ENCODE measurements at places on chromosomes 1 and 21.

DNA sequence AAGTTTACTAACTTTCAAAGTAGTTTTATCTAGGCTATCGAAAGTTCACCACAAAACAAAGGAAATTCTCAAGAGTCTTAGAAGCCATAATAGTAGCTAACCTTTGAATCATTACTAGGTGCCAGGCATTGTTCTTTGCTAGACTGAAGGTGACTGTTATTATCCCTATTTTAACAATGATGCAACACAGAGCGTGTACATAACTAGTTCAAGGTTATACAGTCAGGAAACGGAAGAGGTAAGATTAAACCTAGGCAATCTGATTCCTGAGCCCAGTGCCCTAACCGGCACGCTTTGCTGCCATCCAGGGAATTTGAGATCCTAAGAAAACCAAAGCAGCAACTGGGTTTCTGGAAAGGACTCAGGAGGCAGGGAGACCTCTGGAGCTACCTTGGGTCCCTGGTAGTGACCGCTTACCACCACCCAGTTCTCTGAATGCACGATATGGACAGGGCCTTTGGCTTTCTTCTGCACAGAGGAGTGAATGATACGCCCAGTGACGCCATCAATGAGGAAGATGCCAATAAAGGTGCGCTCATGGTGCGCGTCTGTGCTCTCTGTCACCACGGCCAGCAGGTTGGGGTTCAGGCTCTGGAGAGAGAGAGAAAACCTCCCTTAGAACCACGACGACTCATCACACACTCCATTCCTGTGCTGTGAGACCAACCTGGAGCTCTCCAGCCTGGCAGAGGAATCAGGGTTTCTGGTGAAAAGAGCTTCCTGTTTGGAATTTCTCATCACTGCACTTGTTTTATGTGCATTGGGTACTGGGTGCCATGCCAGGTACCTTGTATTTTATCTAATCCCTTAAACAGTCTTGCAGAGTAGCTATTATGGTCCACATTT, 13.1 kb upstream of the UBR4 start:
- no peak for DNase-seq

DNA sequence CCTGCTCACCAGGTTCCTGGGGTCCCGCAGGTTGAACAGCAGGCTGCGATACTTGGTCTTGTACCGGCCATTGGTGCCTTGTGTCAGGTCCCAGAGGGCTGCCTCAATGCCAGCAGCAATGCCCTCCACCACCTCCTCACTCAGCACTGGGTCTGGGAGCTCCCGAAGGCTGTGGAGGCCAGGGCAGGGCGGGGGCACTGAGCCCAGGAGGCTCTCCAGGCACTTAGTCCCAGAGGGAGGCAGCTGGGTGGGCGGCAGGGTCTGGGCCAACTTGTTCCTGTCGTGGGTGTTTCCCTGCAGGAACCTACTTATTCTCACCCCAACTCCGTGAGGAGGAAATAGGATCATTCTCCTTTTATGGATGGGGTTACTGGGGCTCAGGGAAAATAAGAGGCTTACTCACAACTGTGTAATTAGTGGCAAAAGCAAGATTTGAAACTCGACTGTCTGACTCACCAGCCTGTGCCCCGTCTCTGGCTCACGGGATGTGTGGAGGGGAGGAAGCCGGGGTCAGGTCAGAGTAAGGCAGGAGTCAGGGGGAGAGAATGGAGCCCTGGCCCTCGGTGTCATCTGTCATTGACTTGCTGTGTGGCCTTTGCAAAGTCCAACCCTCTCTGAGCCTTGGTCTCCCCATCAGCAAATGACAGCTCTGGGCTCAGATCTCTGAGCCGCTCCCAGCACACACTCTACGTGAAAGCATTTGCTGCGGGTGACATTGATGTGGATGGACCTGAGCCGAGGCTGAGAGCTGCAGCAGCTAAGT, 17.2 kb downstream of the SPOCD1 start:
- DNase-seq = no peak

GRCh38 chr1:55645270-55645669, 430.1 kb upstream of the USP24 start:
- DNase-seq = no peak

GRCh38 chr1:94719926-94720793, 100.0 kb upstream of the SLC44A3 start:
- no peak for DNase-seq

DNA sequence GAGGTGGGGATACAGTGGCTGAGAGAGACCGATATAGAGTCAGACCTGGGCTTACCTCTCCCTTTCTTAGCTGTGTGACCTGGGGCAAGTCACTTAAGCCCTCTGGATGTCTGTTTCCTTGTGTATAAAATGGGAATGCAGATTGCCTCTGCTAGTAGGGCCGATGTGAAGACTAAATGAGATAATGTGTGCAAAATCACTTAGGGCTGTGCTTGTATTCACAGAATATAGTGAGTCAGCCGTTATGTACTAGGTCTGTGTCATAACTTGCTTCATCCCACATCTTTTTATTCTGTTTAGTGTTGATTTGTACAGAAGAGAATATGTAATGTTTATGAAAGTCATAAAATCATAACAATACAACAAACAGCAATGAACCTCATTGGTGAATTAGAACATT, 56.0 kb downstream of the PTPRU start:
- DNase-seq = no peak

DNA sequence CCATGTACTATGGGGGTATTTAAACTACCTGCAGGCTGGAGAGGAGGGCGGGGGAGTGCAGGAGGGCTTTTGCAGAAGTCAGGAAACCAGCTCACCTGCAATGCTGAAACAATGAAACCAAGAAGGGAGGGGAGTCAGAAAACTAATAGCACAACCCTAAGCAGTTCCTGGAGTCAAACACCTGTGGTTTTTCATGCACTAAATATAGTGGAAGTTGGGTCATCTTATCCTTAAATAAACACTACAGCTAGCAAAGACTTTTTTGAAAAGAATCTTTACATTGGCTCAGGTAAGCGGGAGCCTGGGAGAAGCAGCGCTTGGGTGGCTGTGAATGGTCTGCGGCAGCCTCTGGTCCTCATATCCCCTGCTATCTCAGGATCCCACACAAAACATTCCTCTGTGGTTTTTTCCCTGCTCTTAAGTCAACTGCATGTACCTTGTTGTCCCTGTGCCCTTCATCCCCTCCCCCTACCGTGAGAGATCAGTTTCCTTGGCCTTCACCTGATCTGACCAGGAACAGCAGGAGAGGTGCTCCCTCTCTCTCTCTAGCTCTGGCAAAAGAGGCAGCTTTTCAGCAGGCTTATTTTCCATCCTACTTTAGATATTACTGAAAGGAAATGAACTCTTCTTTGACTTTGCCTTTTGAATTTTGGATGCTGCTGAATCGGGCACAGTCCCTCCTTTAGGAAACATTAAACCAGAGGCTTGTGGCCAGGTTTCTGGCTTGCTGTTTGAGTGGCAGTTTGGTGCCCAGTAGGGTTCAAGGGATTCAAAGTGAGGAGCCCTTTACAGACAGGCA, 26.6 kb downstream of the TENT5C start:
- DNase-seq = no peak

DNA sequence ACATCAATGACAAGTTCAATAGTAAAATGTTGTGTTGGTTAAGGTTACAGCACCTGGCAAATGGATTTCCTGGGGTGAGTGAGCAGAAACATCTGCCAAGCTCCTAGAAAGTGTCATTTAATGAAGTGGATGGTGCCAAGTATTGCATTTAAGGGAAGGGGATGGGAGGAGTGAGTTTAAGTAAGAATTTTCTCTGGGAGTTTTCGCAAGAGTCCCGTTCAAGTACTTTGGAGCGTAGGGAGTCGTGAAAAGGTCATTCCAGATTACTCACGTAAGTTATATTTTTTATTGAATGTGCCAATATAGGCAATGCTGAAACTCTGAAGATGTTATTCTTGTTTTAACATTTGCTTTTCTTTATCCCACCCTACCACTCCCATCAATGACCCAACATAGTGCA, 117.4 kb upstream of the RAB3GAP2 start:
- no peak for DNase-seq

GRCh38 chr1:27446496-27447020, 43.4 kb downstream of the WASF2 start:
- DNase-seq = no peak

DNA sequence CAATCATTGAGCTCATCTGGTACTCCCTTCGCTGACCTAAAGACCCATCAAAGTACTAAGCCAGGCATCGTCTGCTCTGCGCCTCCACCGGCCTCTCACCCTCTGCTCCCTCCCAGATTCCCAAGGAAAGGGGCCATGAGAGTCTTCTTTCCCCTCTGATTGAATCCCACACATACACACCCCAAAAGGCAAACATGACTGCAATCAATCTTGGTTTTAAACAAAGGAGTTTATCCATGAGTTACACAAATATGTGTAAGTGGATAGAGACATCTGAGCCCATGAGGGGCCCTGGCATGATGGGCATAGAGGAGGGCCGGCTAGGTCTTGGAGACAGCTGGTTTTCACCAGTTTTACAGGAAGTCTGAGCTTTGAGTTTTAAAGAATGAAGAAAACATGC, 50.9 kb downstream of the CAPN2 start:
- no peak for DNase-seq

DNA sequence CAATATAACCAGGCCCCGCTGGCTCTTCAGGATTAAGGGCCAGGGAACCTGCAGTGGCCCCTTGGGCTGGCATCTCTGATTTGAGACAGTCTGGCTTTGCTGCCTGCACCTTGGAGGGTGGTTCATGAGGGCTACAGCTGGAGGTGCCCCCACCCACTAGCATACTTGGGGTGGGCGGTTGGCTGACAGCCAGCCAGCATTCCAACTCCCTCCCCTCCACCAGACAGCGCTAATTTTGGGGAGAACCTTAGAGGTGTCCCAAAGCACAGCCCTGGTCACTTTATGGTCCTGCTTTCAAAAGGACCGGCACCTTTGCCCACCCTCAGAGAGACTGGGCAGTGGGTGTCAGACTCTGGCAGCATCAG, 180.7 kb upstream of the VAMP3 start:
- no peak for DNase-seq

DNA sequence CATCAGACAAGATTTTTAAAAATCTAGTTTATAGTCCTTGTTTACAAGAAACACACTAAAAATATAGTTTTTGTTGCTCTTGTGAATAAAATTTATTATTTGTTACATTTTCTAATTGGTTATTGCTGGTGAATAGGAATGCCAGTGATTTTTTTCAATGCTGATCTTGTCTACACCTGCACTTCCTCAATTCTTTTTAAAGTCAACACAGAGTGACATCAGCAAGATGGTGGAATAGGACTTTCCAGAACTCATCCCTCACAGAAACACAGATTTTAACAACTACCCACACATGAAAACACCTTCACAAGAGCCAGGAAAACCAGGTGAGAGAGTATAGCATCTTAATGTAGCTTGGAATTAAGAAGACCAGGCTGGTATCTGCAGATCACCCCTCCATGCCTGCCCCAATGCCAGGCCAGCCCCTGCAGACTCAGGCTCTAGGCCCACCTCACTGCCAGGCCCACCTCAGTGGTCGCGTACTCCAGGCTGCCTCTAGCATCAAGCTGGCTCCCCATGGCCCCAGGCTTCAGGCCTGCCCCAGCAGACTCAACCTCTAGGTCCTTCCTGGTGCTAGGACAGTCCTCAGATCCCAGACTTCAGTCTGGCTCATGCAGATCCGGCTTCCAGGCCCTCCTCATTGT, 117.6 kb downstream of the WDR3 start:
- DNase-seq = no peak

All from cardiac muscle cell (in vitro differentiated cells and primary cell).